Stimulated activated naive CD8-positive, alpha-beta T cell treated with anti-CD3 and anti-CD28 coated beads, Interleukin-15, Interleukin-2, amounts not matched to agents 100 U/mL and 50 U/mL, for 24 hours (primary cell): ENCODE measurements at places on chromosomes 3 and 15.

GRCh38 chr3:97793420-97794019 is 28.3 kb upstream of the CRYBG3 start:
- no peak for DNase-seq

DNA sequence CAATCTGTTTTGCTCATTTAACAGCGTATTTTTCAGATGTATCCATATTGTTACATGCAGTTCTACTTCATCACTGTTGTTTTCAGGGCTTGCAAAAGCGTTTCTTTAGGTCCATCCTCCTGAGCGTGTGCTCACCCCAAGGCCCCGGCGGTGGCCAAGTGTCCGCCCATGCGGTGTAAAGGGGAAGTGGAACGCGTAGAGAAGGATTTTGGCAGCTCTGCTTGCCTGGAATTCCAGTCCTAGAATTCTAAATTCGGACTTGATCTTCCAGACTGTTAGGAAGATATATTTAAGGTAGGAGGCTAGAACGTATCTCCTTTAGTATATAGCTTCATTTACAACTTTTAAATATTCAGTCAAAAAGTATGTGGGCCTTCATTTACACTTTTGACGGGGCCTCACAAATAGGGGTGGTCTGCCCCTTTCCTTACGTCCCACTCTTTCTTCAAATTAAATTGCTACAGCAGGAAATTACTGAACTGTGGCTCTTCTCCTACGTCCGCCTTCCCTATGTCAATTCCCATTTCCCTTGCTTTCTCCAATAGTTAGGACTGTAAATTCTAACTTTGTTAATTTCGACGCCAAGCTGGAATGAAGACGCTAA is 609 bp upstream of the TBC1D23 start:
- DNase-seq, result no peak

- no peak for DNase-seq
Measured at GRCh38 chr3:12579905-12580304, 23.0 kb downstream of the MKRN2 start.

DNA sequence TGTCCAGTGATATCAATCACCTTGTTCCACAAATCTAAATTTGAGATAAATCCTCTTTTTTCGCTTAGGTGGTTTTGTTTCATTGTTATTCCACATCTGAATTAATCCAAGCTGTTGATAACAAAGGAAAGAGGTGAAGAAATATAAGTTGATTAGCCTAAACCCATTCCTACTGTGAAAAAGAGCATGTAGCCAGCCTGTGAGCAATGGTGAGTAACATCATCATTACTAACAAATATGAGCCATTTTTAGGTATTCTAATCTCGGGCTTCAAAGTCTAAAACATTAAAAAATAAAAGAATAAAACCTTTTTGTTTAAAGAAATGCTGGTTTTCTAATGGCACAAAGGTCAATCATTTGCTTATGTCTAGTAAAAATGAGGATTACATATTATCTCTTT is 52.1 kb upstream of the P3H2 start:
- no peak for DNase-seq

GRCh38 chr3:192700885-192701284 is 26.5 kb downstream of the FGF12 start:
- no peak for DNase-seq

DNA sequence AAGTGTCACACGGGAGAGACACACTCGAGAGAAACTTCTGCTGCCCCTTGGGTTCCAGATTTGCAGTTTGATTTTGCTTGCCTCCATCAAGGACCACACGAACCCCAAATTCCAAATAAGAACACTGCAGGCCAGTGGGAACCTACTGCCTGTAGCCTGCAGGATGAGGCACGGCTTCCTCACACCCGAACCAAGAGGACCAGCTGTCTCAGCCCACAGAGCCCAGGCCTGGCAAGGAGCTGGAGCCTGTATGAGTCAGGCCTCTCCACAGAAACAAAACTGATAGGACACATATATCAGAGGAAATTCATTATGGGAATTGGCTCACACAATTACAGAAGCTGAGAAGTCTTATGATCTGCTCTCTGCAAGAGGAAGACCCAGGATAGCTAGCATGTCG is 188.1 kb upstream of the NSMCE3 start:
- no peak for DNase-seq

- DNase-seq, result no peak
Measured at GRCh38 chr15:91136386-91136923, 36.4 kb downstream of the SV2B start.

DNA sequence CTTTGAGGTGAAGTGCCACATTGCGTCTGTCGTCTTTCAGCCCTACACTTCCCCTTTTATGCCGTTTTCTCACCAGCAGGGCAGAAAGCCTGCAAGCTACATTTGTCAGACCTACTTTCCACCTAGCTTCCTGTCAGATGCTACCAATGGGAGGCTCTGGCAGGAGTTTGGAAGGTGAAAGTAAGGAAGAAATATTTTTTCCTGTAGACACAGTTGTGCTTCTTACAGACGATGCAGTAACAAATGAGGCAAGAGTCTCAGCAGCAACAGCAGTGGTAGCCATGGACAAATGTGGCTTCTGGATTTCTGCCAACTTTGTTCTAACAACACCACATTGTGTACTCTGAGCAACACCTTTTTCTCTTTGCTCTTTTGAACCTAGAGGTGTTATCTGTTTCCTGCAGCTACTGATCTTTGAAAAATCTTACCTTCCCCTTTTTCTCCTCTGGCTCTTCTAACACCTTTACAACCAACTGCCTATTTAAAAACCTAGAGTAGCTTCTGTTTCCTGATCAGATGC is 70.6 kb upstream of the STT3B start:
- DNase-seq, result no peak

DNA sequence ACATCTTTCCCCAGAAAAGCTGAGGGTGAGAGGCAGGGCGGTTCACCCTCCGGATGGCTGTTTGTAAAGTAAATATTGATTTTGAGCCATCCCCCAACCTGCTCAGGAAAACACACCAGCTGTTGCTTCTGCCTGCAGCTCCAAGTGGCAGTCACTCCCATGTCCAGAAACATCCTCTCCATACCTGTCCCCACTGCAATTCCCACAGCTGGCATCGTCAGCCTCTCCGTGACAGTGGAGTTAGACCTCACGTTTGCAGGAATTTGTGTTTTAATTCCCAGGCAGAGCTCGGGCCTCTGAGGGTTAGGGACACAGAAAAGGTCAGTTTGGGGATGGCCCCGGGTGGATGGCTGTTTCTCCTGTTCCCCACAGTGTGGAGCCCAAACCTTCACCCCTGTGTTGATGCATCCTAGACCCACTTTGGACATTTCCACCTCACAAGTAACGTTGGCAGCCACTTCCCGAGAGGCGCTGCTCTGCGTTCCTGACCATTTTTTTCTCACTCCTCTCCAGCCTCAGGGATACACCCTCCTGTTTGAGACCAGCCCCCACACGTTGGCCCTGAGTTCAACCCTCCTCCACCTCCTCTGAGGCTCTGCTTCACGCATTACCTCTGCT is 11.8 kb upstream of the FAM174B start:
- no peak for DNase-seq

DNA sequence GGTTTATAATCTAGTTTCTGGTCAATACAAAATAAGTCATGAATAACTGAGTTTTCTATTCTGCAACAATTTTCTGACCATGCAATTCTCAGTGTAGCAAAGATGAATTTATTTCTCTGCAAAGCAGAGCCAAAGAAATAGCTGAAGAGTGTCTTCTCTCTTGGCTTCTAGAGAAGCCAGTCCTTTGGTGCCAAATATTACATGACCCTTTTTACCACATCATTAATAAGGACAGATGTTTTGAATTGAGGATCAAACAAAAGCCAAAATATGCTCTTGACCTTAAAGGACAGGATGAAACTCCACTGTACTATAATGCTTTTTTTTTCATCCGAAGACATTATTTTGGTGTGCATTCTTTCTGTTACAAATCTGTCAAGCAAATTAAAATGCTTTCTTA is 40.2 kb upstream of the OSTN start:
- no peak for DNase-seq

- no peak for DNase-seq
Measured at GRCh38 chr3:138079901-138080300, 35.5 kb downstream of the DZIP1L start.

DNA sequence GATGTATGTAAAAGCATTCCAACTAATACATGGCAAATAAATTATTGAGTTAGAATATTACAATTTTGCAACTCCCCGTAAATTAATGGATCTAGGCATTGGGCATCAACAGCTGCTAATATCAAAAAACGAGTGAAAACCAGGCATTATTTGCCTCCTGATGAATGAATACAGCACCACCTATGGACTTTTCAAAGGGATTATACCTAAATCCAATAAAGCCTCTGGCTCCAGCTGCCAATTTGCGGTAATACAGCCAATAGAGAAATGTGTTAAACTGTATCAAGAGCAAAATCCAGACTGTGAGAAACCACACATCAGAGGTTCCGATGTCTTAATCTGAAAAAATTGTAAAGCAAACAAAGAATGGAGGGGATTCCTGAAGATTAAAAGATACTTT is 16.3 kb upstream of the A4GNT start:
- DNase-seq, result no peak

DNA sequence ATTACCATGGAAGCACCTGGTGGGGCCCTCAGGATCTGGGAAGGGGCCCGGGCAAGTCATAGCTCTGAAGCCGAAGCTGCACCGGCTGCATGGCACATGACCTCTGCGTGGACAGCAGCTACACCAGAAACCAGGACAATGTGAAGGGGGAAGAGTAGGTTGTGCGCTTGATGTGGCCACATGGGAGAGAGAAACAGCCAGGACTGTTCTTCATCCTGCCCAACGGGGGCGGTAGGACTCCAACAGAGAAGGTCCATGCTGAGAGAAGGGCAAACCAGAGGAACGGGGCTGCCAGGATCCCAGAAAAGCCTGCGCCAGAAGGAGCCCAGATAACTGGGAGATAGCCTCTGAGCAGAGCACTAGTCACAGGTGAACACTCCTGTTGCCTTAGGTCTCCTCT is 54.9 kb upstream of the PRR20G start:
- DNase-seq, result no peak

GRCh38 chr15:99123713-99124451 is 19.0 kb downstream of the SYNM start:
- DNase-seq, result no peak

- DNase-seq, result no peak
Measured at GRCh38 chr15:73722425-73722824, 30.7 kb downstream of the INSYN1 start.

GRCh38 chr3:55454611-55455010 is 32.5 kb downstream of the WNT5A start:
- no peak for DNase-seq

DNA sequence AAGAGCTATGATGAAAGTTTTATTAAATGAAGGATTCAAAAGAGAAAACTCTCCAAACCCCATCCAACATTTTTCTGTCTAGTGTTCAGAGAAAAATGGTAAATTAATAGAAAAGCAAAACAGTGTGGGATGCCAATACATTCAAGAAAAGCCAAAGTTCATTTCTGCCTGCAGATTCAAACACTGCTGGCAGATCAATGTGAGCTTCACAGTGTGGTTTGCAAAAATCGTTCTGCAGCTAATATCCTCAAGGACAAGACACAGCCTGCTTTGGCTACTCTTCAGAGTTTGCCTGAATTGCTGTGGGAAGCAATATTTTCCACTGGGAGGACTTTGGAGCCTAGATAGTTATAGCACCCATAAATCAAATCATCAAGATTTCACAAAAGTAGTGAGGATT is 619.9 kb upstream of the SUCLG2 start:
- DNase-seq, result no peak

DNA sequence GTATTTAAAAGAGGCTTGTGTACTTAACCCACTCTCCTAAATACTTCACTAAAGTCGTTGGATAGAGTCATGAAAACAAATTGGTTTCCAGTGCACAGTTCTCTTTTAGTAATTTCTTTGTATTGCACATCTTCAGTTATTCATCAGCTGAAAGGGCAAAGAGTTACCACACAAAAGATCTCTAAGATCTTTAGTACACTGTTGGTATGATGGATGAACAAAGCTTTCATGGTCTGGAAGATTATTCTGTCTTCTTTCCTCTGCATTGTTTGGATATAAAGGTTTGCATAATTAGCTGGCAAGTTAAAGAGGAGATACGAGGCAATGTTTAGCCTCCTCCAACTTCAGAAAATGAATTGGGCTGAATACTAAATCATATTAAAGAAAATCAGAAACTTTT is 40.5 kb downstream of the BCHE start:
- DNase-seq, result no peak

DNA sequence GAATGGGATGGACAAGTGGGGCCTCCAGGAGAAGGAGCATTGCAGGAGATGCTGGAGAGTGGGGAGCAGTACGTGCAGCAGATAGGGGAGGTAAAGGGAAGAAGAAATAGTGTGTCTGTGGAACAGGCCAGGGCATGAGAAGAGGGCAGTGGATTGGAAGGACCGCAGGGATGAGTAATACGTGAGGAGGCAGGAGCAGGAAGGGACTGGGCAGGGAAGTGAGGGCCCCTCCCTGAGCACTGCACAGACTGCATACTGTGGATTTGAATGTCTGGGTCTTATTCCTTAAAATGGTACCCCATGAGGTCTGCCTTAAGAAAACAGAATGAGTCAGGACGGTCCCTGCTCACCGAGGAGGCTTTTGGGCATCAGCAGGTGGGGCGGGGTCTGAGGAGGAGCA is 210.0 kb upstream of the NDN start:
- DNase-seq, result no peak

GRCh38 chr3:98705694-98706093 is 57.4 kb upstream of the ST3GAL6 start:
- no peak for DNase-seq

GRCh38 chr3:64837986-64838735 is 150.4 kb upstream of the ADAMTS9 start:
- DNase-seq, result no peak

- DNase-seq, result no peak
Measured at GRCh38 chr15:95078003-95078402, 846.6 kb downstream of the MCTP2 start.

- DNase-seq, result no peak
Measured at GRCh38 chr3:173066044-173067004, 74.7 kb downstream of the SPATA16 start.

DNA sequence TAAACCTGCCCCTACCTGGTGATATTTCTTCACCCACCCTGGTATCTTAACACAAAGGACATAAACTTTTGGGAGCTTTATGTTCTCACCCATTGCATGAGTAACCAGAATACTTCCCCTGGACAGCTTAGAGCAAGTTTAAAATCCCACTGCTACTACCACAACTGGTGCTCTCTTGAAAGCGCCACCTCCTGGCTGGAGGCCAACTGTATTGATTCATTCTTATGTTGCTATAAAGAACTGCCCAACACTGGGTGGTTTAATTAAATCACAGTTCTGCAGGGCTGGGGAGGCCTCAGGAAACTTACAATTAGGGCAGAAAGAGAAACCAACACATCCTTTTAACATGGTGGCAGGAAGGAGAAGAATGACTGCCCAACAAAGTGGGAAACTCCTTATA is 592.4 kb downstream of the EPHA3 start:
- DNase-seq, result no peak
